NCI-H748 treated with DMSO at 0.1 percent for 48 hours (cell line): ENCODE measurements at places on chromosomes 11 and 22.

GRCh38 chr11:69959461-69959860 lies 118.7 kb upstream of the ANO1 start:
- no peak for DNase-seq

- no peak for DNase-seq
Measured at GRCh38 chr11:108751444-108751843, 86.6 kb downstream of the DDX10 start.

DNA sequence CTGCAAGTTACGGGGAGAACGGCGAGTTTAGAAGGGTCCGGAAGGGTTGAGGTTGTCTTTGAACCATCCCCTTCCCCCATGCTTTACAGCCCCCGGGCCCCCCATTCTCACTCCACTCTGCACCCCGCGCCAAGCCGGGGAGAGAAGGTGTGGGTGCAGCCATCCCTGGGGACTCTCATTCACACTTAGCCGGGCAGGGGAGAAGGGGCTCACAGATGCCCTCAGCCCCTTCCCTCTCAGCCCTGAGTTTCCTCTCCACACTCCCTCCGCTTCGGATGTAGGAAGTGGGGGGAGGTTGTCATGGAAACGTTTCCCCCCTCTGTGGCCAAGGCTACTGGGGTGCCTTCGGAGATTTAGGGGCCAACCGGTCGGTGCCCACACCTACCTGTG lies 334 bp downstream of the CADM1 start:
- no peak for DNase-seq

- no peak for DNase-seq
Measured at GRCh38 chr11:60932605-60933356, 8.5 kb downstream of the TMEM132A start.

DNA sequence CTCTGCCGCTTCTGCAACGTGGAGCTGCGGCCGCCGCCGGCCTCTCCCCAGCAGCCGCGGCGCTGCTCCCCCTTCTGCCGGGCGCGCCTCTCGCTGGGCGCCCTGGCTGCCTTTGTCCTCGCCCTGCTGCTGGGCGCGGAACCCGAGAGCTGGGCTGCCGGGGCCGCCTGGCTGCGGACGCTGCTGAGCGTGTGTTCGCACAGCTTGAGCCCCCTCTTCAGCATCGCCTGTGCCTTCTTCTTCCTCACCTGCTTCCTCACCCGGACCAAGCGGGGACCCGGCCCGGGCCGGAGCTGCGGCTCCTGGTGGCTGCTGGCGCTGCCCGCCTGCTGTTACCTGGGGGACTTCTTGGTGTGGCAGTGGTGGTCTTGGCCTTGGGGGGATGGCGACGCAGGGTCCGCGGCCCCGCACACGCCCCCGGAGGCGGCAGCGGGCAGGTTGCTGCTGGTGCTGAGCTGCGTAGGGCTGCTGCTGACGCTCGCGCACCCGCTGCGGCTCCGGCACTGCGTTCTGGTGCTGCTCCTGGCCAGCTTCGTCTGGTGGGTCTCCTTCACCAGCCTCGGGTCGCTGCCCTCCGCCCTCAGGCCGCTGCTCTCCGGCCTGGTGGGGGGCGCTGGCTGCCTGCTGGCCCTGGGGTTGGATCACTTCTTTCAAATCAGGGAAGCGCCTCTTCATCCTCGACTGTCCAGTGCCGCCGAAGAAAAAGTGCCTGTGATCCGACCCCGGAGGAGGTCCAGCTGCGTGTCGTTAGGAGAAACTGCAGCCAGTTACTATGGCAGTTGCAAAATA lies 816 bp downstream of the PDE3B start:
- DNase-seq = peak; percentile 47

GRCh38 chr22:33401291-33401690 lies 343.1 kb upstream of the SYN3 start:
- DNase-seq = no peak

DNA sequence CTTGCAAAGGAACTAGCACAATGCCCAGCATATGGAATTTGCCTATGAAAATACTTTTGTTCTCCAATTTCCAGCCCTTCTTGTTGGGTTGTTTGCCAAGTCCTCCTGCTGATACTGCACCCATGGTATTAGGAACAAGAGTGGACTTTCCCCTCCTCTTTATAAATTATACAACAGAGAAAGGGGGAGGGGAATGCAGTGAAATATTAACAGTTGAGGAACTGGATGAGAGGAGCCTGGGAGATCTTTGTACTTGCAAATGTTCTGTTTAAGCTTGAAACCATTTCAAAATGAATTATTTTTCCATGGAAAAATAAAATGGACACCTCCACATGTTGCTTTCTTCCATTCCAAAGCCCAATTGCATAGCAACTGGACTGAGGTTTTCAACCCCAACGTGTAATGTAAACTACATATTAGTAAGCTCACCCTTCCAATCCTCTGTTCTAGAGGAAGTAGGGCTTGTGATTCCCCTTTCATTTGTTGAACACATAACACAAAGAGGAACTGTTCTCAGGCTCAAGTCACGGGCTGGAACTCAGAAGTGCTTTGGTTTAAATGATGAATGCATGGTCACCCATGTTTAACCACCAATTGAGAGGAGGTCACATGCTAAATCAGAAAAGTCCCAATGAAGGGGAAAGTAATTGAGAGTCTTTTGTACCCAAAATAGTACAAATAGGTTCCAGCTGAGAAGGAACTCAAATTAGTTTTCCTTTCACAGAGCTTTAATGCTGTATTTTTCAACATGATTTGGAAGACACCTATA lies 66.2 kb upstream of the ZC3H12C start:
- no peak for DNase-seq

DNA sequence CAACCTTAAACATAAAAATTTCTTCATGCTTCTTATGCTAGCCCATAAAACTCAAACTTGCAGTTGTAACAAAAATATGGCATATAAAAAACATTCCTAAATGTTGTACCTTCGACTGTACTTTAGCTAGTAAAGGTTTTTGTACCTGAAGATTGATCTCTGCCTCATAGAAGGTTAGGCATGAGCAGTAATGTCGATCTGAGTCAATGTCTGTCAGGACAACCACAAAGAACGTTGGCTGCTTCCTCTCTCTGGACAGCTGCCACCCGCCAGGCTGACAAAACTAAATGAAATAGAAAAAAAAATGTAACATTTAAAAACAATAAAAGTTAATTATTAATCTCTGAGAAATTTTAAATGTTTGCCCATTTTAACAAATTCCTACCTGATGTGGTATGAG lies 251.3 kb downstream of the SBF2 start:
- no peak for DNase-seq

GRCh38 chr11:74476536-74476935 lies 9.2 kb upstream of the KCNE3 start:
- DNase-seq = no peak

DNA sequence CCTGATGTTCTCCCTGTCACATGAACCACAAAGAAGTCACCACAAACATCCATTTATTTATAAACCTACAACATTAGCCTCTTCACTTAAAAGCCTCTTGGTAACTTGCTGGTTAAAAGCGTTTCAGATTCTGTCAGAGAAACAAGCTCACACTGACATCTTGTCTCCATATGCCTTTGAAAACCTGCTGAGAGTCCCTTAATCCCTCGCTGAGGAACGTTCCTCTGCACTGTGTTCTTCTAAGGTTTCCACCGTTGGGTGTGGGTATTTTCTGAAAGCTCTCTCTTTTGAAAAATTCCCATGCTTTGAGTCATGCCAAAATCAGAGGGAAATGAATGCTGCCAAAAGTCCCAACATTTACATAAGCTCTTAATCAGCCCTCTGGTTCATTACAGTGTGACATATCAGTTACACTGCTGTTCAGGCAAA lies 149.8 kb downstream of the CCDC34 start:
- DNase-seq = no peak

DNA sequence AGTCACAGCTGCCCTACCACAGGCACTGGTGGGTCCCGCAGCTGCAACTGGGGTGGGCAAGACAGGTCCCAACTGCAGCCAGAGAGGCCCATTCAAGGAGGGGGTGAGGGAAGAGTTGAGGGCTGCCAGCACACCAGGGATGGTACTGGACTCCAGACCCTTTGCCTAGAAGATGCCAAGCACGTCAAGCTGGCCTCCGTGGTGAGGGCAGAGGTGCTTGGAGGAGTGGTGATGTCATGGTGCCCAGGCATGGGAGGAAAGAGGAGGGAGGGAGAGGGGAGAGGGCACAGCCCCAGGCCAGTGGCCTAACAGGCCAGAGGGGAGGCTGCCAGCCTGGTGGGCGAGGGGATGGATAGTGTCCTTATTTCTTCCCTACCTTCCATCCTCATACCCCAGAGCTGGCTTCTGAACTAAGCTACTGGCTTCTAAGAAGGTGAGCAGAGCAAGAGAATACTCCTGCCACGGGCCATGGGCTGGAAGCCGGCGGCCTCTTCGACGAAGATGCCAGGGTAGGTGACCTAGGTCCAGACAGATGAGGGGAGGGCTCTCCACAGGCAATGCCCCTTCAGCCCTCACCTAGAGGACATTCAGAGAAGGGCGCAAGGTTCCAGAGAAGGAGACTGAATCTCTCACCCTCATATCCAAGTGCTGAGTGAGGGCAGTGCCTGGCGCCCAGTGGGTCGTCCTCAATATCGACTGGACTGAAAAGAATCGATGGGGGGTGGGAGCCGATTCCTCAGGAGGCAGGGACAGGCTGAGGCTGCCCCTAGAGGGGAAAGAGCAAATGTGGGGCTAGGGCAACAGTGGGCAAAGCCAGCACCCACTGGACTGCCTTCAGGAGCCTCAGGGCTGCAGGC lies 1.8 kb downstream of the SYT7 start:
- no peak for DNase-seq

GRCh38 chr11:116832350-116833290 lies 2.9 kb downstream of the APOC3 start:
- DNase-seq = no peak

- DNase-seq = no peak
Measured at GRCh38 chr11:109680127-109680526, 258.1 kb downstream of the C11orf87 start.

GRCh38 chr11:62677714-62678113 lies 1.2 kb downstream of the UBXN1 start:
- DNase-seq = no peak

DNA sequence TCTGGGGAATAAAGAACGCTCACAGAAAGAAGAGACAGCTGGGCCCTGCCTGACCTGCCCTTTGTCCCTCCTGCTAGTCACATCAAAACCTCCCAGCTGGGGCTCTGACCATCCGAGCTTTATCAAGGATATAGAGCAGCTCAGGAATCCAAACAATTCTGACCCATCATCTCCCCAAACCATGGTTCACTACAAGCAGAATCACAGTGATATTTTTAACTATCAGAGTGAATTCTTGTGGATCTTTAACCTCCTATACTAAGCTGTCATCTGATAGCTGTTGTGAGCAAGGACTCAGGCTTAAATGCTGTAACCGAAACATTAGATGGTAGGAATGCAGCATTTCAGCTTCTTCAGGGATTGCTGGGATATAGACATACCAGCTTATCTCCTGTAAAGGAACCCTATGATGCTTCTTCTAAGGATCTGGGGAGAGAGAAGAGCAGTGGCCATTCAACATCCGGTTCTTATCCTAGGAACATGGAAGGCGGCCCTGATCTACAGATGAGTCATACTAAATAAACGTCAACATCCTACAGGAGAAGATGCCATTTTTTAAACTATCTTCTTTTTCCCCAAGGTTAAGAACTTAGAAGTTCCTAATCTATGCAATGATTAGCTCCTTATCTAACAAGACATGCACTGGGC lies 84.7 kb upstream of the AKIP1 start:
- no peak for DNase-seq
